HS-5 (cell line): ENCODE measurements at places on chromosomes 4 and X.

DNA sequence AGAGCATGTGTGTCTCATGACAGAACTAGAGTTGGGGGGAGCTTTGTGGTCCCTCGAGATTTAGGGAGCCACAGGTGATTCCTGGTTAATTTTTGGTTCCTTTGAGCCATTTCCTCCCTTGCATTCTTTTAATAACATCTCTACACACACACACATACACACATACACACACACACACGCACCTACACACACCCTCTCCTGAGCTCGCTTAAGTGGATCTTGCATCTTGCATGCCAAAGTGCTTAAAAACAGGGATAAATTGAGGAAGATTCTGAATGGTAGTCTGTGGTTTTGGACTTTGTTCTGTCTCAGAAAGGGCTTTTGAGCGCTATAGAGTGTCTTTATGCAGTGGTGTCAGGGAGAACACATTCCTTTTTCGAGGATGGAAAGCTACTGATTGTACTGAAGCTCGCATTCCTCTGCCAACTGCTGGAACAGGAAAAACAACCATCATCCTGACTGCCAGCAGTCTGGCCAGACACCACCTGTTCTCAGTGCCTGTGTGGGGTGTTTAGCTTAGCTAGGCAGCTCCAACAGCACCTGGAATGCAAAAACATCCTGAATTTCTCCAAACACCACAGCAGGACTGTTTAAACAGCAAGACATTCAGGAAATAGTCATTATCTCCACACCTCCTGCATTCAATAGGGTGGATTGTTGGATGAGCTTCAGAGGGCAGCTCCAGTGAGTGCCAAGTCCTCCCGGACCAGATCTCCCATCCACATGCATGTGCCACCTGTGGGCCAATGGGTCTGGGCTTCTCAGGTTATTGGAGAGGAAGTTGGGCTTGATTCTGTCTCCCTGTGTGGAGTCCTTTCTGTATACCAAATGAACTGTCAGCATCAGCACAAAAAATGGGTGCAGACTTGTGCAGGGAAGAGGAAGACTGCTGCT lies 21.9 kb upstream of the IGFBP7 start:
- DNase-seq, result no peak

DNA sequence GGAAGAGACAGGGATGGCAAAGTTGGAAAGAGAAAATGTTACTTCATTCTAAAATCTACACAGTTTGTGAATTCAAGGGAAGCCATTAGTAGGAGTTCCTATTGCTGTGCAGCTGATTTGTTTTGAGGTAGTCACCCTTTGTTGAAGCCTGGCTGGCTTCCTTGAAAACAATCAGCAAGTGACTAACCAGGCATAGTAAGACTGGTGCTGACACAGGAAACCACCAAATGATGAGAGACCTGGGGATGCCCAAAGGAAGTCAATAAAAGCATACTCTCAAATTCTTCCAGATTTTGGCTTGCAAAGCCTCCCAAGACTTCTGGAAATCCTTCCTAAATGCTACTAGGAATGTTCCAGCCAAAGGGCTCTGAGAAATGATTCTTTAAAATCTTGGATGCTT lies 23.9 kb upstream of the PRDM8 start:
- no peak for DNase-seq

DNA sequence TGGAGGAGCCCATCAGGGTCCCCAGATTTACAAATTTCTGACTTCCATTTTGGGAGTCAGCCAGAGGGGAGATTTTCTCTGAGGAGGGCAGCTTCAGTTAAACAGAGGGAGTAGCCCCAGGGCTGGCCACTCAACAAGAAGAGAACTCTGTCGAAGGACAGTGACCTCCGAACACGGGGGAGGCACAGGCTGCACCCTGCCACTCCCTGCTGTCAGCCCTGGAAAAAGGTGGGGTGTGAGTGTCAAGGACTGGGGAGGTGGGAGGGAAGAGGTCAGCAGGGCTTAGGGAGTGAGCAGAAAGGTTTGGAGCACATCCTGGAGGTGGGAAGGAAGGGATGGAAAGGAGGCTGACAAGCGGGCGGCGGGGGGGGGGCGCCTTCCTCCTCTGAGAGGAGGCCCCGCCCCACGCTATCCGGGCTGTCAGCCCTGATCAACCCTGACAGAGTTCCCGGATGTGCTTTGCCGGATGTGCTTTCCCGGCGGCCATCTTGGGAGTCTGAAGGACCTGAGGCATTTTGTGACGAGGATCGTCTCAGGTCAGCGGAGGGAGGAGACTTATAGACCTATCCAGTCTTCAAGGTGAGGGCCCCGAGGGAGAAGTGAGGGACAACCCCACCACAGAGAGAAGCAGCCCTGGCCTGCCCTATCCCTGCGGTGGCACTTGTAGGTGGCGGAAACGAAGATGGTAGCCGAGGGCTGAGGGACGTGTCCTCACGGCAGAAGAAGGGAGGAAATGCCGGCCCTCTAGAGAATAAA lies at the start of gene MAGEC1:
Gene MAGEC1 (plus strand): TSS at position 495 of the 756 bp plus-strand sequence. CDS start 1,179 bp downstream, outside the sequence.
- DNase-seq, result no peak

DNA sequence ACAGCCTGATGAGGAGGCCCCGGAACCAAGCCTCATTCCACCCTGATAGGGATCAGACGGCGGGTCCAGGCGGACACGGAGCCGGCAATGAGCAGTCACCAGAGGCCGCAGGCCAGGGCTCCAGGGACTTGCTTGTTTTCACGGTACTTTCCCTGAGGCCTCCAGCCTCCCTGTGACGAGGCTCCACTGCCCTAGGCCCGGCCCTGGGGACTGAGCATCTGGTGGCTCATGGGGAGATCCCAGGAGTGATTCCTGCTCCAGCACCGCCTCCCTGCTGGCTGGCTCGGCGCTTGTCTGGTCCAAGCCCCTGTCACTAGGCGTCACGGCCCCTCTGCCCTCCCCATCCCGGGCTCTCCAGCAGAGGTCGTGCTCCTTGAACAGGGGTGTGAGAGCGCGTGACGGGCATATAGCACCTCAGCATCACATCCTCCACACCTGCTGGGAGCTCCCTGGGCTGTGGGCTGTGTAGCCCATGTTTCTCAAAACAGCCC lies 14.1 kb downstream of the HTRA3 start:
- no peak for DNase-seq

DNA sequence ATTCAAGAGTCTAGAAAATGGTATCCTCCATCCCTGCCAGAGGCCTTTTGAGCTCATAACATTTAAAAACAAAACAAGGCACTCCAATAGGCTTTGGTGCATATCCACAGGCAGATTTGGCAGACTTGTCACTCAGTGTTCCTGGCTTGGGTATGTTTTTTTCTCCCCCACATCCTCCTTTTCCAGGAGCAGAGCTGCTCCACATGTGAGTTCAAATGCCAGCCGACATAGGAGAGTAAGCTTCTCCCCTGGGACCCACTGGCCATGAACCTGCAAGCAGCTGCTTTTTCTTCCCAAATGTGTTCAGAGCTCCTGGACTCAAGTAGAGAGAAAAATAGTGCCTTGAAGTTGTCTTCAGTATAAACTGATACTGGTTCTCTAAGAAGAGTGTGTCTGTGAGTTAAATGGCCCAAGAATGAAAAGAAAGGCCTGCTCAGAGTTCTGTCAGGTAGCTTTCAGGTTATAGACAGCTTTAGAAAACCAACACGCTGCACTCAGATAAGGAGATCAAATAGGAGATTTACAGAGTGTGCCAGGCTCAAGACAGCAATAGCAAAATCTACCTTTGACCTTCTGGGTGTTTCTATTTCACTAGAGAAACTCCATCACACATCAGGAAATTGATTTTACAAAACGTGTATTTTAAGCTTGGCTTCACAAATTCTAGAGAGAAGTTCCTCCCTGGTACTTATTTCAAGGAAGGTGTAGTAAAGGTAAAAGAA lies 162.5 kb upstream of the GALNT7 start:
- no peak for DNase-seq
